ENCODE measurements at places on chromosomes 7 and 10. TPM values are rescaled to one million over a fixed set of nuclear protein-coding genes. Genes with fewer than 3 reads are reported as not detected.

LBX1 gene
- not detected for total RNA-seq

CFAP70 gene
- 1.2 TPM for total RNA-seq

HMX3 gene
- not detected for total RNA-seq

PNLIPRP1 gene
- not detected for total RNA-seq

ADD3 gene
- total RNA-seq = 400 TPM

HOGA1 gene
- 1.4 TPM for total RNA-seq

FAM25A gene
- total RNA-seq = not detected

NANOS1 gene
- total RNA-seq = 1.5 TPM

JCAD gene
- 8.0 TPM for total RNA-seq

AIMP2 gene
- 36.1 TPM for total RNA-seq

PRSS2 gene
- not detected for total RNA-seq

OPN1SW gene
- not detected for total RNA-seq

TMEM178B gene
- 2.3 TPM for total RNA-seq

KIAA1549 gene
- 1.6 TPM for total RNA-seq

TMEM184A gene
- total RNA-seq = 0.03 TPM

SPDYE16 gene
- total RNA-seq = not detected

OR6V1 gene
- not detected for total RNA-seq

PSMC2 gene
- total RNA-seq = 169 TPM

LHFPL3 gene
- not detected for total RNA-seq

NUTM2A gene
- 0.46 TPM for total RNA-seq

HOXA9 gene
- total RNA-seq = 0.33 TPM

IFIT3 gene
- total RNA-seq = 19.9 TPM

SFTPD gene
- 0.13 TPM for total RNA-seq

PAX4 gene
- not detected for total RNA-seq

SEMA3C gene
- total RNA-seq = 311 TPM

TRIM74 gene
- 0.23 TPM for total RNA-seq

SSC4D gene
- 0.65 TPM for total RNA-seq

TMEM213 gene
- total RNA-seq = not detected
